ENCODE measurements at places on chromosomes 4 and X.
A peak's percentile ranks its signal among the peaks of the same experiment; 100 is the strongest.

GRCh38 chrX:7147413-7147977 is at the start of gene STS:
TSS of gene STS (plus strand) at chrX:7147712. CDS start at chrX:7253200, 105,488 bp downstream.
- no peak for DNase-seq

DNA sequence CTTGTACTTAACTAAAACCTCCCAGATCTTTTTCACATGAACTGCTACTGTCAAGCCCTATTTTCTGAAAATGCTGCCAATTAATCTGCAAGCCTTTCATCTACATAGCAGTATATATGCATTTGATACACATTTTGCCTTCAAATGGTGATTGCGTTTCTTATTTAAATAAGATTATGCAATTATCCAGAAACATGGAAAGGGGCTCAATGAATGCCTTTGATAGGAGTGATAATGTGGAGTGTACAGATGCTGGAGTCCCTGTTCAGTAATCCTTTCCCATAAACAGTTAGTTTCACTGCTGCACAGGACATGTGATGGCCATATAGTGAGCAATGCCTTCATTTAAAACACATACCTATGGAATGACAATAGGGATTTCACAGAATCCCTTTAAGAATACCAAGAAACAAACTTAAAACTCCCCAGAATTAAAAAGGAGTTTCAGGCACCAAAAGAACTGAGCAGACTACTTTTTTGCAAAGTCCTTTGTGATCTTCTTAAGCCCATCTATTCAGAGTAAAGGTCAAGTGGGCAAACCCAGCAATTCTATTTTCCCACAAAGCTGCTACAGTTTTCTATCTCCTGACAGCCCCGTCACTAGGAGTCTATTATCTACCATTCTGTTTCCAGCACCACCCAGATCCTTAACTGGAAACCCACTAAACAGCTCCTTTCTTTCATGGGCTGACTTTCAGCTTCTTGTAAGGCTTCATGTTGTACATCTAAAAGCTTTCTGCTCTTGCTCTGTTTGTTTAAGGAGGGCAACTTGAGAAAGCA is 120.3 kb downstream of the UNC5C start:
- no peak for DNase-seq

DNA sequence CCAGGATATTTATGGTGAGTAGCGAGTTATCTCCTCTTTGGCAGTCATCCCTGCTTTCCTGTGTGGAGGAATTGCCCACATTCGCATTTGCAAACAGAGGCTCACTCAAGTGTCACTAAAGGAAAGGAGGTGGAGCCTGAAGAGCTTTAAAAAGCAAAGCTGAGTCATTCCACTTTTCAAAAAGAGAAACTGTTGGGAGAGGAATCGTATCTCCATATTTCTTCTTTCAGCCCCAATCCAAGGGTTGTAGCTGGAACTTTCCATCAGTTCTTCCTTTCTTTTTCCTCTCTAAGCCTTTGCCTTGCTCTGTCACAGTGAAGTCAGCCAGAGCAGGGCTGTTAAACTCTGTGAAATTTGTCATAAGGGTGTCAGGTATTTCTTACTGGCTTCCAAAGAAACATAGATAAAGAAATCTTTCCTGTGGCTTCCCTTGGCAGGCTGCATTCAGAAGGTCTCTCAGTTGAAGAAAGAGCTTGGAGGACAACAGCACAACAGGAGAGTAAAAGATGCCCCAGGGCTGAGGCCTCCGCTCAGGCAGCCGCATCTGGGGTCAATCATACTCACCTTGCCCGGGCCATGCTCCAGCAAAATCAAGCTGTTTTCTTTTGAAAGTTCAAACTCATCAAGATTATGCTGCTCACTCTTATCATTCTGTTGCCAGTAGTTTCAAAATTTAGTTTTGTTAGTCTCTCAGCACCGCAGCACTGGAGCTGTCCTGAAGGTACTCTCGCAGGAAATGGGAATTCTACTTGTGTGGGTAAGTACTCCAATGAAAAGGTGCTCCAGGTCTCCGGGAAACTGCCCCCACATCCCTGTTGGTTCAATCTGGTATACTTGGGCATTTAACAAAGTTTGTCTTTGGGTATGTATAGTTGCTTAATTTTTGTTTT is at the start of gene EGF:
EGF (plus strand) TSS at position 178 of the 890 bp plus-strand sequence; CDS start at position 631, 453 bp downstream.
- DNase-seq, result no peak

DNA sequence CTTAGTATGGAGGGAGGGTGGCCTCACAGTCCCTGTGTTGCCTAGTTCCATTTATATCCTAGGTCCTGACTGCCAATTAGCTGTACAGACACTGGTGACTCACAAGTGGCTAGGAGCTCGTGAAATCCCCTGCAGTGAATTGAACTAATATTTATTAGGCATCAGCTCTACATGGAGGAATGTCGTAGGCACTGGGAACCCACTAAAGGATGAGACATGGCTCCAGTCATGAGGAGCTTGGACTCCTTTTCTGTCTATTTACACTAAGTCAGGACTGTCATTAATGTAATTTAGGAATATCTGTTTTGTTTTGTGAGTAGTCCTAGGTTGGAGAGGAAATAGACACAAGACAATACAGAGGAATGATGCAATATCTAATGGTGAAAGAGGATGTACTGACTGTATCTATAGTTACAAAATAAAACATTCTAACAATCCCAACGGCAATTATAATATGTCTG is 67.7 kb downstream of the MID1IP1 start:
- DNase-seq, result peak; percentile 70

DNA sequence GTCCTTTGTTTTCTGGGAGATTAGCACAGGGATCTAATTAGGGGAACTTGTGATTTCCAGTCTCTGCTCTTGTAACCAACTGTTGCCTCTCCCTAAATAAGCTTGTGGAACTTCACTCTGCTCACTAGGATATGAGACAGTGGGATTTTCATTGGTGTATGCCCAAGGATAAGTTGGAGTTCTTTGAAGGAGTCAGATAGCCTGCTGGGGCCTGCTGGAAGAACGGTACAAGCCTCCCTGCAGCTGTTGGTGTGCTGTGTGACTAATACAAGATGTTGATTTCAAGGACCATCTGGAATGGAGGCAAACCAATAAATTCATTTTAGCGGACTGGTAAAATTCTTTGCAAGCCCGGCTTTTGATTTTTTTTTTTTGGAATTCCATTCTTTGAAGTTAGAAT is 167.0 kb downstream of the AASDH start:
- no peak for DNase-seq

- no peak for DNase-seq
Observed at GRCh38 chr4:6901669-6902317, 7.8 kb upstream of the TBC1D14 start.

GRCh38 chr4:100605144-100605543 is 87.3 kb upstream of the EMCN start:
- DNase-seq, result no peak

- DNase-seq, result peak; percentile 0
Observed at GRCh38 chrX:140733766-140734342, 24.3 kb downstream of the LINC00632 start.

GRCh38 chrX:46758956-46759644 is at the start of gene SLC9A7:
TSS of gene SLC9A7 (minus strand) at chrX:46759118. CDS start at chrX:46759029, 89 bp downstream.
- DNase-seq, result peak; percentile 5

DNA sequence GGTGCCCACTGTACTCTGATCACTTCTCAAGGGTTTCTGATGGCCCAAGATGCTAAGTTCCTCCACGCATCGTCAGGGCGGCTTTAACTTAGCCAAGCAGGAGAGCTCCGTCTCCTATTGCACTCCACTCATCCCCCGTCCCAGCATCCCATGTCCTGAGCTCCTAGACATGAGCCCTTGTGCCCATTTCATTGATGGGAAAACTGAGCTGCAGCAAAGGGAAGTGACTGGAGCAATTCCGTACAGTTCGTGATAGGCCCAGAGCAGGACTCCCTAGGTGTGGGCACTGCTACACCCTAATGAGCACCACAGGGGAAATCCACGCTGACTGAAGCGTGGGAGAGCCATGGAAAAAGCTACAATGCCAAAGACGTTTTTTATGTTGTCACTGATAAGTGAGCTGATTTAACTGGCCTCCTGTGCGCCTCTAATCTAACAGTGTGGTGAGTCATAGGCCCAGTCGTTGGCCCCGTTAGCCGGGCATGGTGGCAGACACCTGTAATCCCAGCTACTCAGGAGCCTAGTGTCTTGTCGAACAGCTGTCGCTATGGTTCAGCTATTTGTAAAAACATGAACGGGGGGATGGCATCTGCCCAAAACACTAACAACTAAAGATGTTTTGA is 14.9 kb downstream of the NSDHL start:
- no peak for DNase-seq
